ENCODE measurements at places on chromosomes 11 and 22.

DNA sequence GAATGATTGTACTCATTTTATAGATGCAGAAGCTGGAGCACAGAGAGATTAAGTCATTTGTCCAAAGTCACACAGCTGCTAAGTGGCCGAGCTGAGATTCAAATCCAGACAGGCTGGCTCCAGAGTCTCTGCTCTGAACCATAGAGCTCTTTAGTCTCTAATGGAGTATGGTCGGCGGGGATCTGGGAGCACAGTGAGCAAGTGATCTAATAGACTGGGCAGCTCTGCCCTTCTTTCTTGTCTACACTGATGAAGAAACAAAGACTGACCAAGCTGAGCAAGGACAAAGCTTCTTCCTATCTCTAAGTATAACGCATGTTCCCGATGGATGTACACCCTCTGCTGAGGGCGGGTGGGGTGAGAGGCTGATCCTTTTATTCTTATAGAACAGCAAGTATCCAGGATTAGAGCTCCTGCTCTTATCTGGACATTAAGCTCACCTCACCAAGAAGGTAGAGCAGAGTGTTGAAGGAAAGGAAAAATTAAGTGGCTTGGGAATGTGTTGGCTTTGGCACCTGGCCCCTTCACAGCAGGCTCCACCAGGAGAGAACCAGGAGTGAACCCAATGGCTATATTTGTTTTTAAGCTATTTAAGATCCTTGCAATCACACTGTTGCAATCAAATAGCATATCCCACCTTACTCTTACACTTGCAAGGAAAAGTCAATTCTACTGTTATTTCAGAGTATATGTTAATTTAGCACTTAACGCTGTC, 68.7 kb downstream of the ETS1 start:
- no peak for DNase-seq

GRCh38 chr11:70070706-70071105, 7.4 kb upstream of the ANO1 start:
- DNase-seq: no peak

- DNase-seq: no peak
These were observed 30.6 kb downstream of the PRCP start for GRCh38 chr11:82869657-82870056.

- no peak for DNase-seq
These were observed 18.7 kb upstream of the NAT10 start for GRCh38 chr11:34086554-34087283.

GRCh38 chr11:110513259-110513801, 83.6 kb downstream of the FDX1 start:
- DNase-seq: no peak

Data from effector CD8-positive, alpha-beta T cell (primary cell).